H4 (cell line): ENCODE measurements at places on chromosomes 5 and 9.

GRCh38 chr5:34865091-34865490 is 26.1 kb downstream of the TTC23L start:
- no peak for DNase-seq

DNA sequence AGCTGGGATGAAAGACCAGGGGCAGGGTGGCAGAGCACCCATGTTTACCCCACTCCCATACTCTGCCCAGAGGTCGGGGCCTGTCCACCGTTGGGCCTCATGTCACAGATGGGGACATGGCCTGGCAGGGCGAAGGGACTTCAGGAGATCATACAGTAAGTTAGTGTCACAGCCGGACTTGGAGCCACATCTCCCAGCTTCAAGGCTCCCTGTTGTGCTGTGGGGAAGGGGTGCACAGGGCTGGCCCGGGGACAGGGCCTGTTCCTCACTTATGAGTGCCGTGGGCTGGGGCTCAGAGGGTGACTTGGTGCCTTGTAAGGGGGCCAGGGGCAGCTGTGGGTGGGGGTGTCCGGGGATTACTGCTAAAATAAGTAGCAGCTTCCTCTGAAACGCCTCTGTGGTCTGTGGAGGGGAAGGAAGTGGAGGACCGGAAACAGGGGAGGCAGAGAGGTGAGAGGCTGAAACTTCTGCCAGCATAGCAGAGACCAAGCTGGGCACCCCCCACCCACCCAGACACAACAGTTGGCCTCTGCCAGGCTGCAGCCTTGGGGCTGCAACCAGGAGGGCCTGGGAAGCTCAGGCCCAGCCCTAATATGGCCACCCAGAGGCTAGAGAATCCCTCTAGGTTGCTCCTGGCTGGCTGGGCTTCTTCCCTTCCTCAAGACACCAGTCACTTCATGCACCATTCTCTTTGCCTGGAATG is 41.1 kb upstream of the NEK6 start:
- DNase-seq = no peak

GRCh38 chr5:114830114-114830513 is 339.6 kb downstream of the TRIM36 start:
- DNase-seq = no peak

GRCh38 chr5:89606939-89607534 is 724.1 kb upstream of the MEF2C start:
- DNase-seq = no peak
